ENCODE measurements at places on chromosomes 12 and 14.

- DNase-seq = peak; percentile 70
Observed at GRCh38 chr14:67680121-67680602, 5.7 kb upstream of the VTI1B start.

DNA sequence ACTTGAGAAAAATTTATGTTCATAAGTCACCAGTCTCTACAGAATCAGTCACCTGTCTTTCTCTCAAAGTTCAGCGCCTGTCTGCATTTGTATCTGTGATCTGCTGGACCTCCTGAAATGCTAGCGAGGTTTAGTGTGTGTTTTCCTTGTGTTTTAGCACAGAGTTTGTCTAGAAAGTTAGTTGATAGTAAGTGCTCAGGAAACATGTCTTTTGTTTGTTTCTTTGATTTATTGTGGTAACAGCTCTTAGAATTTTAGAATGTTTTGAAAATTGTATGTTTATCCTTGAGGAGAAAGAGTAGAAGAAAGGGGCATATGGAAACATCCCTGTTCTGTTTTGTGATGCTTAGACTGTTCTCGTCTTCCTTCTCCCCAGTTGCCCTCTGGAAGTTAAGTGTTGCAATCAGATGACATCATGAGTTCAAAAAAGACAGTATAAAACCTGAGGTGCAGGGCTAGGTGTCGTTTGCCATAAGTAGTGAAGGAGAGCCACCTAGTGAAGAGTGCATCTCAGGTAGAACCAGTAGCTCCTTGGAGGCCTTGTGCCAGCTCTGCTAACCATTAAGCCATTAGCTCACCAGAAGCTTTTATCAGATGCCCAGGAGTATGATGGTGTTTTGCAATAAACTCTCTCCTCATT is 44.8 kb downstream of the FBXW8 start:
- DNase-seq = no peak

GRCh38 chr12:132623072-132623869 is 4.7 kb downstream of the P2RX2 start:
- no peak for DNase-seq

DNA sequence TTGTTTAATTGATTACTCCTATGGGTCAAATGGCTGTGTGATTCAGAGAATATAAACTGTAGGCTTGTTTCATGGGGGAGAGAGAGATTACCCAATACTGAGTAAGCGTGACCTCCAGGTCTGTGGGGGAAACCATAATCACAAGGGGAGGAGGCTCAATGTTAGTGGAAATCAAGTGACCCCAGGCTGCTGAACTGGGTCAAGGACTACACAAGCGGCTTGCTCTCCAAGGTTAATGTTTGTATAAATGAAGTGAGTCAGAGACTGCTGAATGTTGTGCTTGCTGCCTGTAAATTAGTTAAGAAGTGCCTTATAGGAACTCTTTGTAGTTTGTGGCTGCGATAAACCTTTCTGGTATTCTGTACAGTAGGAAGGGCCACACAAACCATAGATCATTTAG is 479.7 kb downstream of the AACS start:
- DNase-seq = no peak

- DNase-seq = no peak
Observed at GRCh38 chr14:90003526-90004307, 48.0 kb downstream of the TDP1 start.

- no peak for DNase-seq
Observed at GRCh38 chr14:84090837-84091236, 1439.1 kb upstream of the FLRT2 start.

DNA sequence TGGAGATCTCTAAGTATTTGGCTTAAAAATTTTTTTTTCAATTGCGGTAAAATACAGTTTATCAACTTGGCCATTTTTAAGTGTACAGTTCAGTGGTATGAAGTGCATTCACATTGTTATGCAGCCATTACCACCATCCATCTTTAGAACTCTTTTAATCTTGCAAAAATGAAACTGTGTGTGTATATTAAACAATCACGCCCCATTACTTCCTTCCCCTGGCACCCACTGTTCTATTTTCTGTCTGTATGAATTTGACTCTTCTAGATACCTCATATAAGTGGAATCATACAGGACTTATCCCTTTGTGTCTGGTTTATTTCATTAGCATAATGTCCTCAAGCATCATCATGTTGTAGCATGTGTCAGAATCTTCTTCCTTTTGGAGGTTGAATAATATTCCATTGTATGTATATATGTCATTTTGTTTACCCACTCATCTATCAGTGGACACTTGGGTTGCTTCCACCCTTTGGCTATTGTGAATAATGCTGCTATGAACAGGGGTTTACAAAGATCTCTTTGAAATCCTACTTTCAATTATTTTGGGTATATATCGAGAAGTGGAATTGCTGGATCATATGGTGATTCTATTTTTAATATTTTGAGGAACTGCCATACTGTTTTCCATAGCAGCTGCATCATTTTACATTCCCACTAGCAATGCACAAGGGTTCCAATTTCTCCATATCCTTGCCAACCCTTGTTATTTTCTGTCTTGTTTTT is 62.9 kb downstream of the SAMD4A start:
- no peak for DNase-seq
